ENCODE measurements at places on chromosomes 7 and 10. TPM values are rescaled to one million over a fixed set of nuclear protein-coding genes. Genes with fewer than 3 reads are reported as not detected.

Gene SFRP5
- 3.2 TPM for total RNA-seq

Gene FGF8
- total RNA-seq: 0.44 TPM

DNA sequence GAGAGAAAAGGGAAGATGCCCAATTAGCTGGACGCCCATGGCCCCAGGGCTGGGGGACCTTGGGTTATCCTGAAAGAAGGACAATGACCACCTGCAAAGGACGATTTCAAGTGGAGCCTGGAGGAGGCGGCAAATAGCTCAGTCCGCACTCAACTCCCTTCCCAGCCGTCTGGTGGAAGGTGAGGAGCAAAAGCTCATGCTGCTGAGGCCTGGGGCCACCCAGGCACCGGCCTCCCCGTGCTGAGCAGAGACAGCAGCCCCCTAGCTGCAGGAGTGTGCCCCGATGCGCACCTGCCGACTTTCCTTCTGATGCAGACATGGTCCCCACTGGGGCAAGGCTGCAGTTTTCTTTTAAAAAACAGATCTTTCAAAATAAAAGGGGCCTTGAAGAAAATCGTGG is 7.9 kb downstream of the FAM20C start:
- H3K27me3 ChIP-seq: no peaks in the 10 kb centered on the region
- H3K4me3 ChIP-seq: no peak overlapping the region
- no peak for DNase-seq
- H3K36me3 ChIP-seq: peaks cover 8% of the 10 kb centered on the region
- peaks cover 6% of the 10 kb centered on the region for H3K4me1 ChIP-seq

Gene ENTPD7
- 12.3 TPM for total RNA-seq

- H3K36me3 ChIP-seq: no peaks in the 10 kb centered on the region
- H3K4me3 ChIP-seq: no peak overlapping the region
- no peak overlapping the region for H3K27ac ChIP-seq
- no peaks in the 10 kb centered on the region for H3K27me3 ChIP-seq
- H3K4me1 ChIP-seq: peaks cover 12% of the 10 kb centered on the region
These were observed 94.8 kb upstream of the TARP start for GRCh38 chr7:38368191-38368605.

DNA sequence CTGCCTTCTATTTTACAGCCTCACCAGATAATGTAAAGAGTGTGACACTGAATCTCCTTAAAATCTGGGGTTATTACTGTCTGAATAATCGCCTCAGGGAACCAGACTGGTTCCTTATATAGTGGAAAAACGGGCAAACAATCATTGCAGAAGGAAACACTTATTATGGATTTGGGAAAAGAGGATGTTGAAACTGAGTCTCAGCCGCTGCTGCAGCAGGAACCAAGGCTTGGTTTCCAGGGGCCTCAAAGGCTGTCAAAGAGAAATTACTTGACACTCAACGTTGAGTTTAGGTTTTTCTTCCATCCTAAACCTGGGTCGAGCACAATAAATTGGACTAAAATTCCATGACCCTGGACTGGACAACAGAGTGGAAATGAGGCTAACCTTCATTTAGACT is 103.8 kb upstream of the AHR start:
- H3K27ac ChIP-seq: no peak overlapping the region
- no peak overlapping the region for H3K4me3 ChIP-seq
- H3K4me1 ChIP-seq: no peaks in the 10 kb centered on the region
- DNase-seq: no peak
- H3K36me3 ChIP-seq: no peaks in the 10 kb centered on the region
- H3K27me3 ChIP-seq: no peaks in the 10 kb centered on the region

- no peak for DNase-seq
- peaks cover 9% of the 10 kb centered on the region for H3K36me3 ChIP-seq
- peak overlapping the region; percentile 87 for H3K4me3 ChIP-seq
- peak overlapping the region; percentile 85 for H3K27ac ChIP-seq
These were observed 553 bp downstream of the DNAJC30 start for GRCh38 chr7:73682745-73683055.

Gene LDB3
- total RNA-seq: 2.1 TPM

Gene CPVL
- total RNA-seq: 4.6 TPM

DNA sequence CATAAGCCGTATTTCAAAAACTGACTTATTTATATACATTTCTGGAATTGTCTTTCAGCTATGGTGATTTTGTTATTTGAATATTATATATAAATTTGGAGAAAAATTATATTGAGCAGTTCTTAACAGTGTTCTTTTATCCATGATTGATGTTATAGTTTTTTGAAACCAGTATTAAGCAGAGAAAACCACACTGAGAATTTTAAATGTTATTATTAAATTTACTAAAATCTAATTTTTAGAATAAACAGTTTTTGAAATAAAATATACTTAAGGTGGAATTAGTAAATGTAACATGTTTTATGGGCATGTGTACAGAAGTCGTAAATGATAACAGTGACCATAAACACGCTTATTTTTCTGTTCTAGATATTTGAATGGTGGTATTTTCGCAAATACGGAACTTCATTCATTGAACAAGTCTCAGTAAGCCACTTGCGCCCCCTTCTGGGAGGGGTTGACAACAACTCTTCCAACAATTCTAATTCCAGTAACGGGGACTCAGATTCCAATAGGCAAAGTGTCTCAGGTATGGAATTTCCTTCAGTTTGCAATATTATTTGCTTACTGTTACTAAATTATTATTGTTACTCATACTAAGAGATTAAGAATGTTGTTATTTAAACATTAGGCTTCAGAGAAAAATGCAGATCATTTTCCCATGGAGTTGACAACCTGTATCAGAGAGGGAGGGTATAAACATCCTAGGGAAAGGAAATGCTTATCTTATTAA is 166.1 kb downstream of the ST7 start:
- H3K27ac ChIP-seq: no peak overlapping the region
- no peaks in the 10 kb centered on the region for H3K27me3 ChIP-seq
- H3K4me3 ChIP-seq: no peak overlapping the region
- no peaks in the 10 kb centered on the region for H3K36me3 ChIP-seq

- H3K36me3 ChIP-seq: peaks cover 79% of the 10 kb centered on the region
- no peaks in the 10 kb centered on the region for H3K27me3 ChIP-seq
- DNase-seq: no peak
- H3K4me1 ChIP-seq: no peaks in the 10 kb centered on the region
- no peak overlapping the region for H3K4me3 ChIP-seq
These were observed 25.6 kb downstream of the IRF5 start for GRCh38 chr7:128963327-128963757.

Gene TMEM225B
- 0.59 TPM for total RNA-seq

Gene CREB5
- total RNA-seq: 17.8 TPM

Gene C10orf105
- 0.31 TPM for total RNA-seq

DNA sequence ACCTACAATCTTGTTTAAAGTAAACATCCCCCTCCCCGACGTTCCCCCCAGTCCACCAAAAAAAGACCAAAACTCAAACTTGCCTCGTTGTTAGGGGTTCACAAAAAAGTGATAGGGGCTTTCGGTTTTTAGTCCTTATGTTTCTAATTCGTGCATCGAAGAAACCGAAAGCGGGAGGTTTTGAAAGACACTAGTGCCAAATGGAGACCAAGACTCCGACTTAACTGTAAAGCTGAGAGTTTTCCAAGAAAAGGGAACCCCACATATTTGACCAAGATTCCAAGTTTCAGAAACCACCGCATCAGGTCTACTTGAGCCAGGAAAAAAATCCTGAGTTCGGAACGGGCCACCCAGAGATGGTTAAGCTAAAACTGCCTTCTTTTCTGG is 534 bp downstream of the PSMA2 start:
- peak overlapping the region; percentile 89 for H3K27ac ChIP-seq
- H3K4me1 ChIP-seq: peaks cover 49% of the 10 kb centered on the region
- peaks cover 13% of the 10 kb centered on the region for H3K36me3 ChIP-seq
- peak overlapping the region; percentile 97 for H3K4me3 ChIP-seq

GRCh38 chr7:137755846-137756651 is 90.7 kb downstream of the DGKI start:
- no peak for DNase-seq
- H3K27ac ChIP-seq: no peak overlapping the region
- H3K4me3 ChIP-seq: no peak overlapping the region
- no peaks in the 10 kb centered on the region for H3K36me3 ChIP-seq
- no peaks in the 10 kb centered on the region for H3K4me1 ChIP-seq
- no peaks in the 10 kb centered on the region for H3K27me3 ChIP-seq
